NCI-H2029 treated with DMSO at 0.1 percent for 48 hours (cell line): ENCODE measurements at places on chromosomes 4 and X.
A peak's percentile ranks its signal among the peaks of the same experiment; 100 is the strongest.

GRCh38 chr4:66785479-66785878, 759.8 kb downstream of the CENPC start:
- DNase-seq: no peak

DNA sequence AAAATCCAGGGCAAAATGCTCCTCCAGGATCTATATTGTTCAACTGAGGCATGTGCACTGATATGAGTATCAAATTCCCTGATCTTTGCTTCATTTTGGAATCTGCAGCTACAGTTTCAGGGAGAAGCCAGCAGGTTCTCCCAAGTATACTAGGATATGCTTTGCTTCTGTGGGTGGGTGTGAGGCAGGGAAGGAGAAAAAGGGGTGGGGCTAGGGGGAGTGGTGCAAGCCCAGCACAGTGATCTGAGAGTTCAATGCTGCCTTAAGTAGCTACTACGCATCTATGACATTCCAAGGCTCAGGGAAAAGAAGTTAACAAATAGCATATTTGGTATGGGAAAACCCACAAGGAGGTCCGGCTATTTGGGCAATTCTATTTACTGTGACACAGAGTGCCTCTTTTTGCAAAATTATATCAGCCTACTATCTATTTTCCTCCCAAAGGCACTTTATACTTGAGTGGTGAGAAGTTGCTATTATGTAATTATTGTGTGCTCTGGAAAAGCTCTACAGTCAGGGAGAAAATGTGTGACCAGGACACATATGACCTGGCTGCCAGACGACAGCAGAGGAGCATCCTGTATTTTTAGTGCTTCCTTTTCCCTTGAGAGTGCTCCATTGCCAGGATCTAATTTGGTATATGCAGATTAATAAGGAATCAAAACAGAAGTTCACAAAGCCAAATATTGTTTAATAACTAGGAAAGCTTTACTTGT, 162.0 kb downstream of the RNF150 start:
- DNase-seq: no peak

GRCh38 chr4:119739796-119740195, 111.2 kb upstream of the PDE5A start:
- DNase-seq: no peak

GRCh38 chr4:48173056-48173991, 39.3 kb upstream of the TXK start:
- DNase-seq: no peak

- no peak for DNase-seq
Observed at GRCh38 chr4:112840061-112840460, 203.1 kb downstream of the LARP7 start.

GRCh38 chrX:23752740-23753415, 9.8 kb upstream of the ACOT9 start:
- no peak for DNase-seq

- DNase-seq: no peak
Observed at GRCh38 chr4:144801731-144802130, 155.8 kb downstream of the HHIP start.

DNA sequence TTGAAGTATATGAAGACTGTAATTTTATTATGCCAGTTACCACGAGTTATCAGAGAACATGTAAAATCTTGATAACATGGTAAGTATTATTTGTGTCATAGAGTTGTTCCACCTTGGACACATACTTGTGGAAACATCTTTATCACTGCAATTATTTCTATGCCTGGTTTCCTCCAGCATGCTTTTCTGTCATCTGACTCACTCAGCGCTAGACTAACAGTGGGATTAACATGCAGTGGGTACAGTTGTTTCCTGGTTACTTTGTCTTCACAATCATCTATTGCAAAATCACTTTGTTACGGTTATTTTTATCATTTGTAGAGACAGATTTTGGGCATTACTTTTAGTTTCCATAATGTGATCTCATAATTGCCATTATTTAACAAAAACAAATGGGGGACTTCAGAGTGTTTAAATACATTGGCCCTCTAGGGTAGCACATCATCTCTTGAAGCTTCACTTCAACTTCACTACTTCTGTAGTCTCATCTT, at the start of gene STATH:
TSS of gene STATH (plus strand) at position 441 of the 491 bp plus-strand sequence. CDS start 2,472 bp downstream, outside the sequence.
- no peak for DNase-seq

DNA sequence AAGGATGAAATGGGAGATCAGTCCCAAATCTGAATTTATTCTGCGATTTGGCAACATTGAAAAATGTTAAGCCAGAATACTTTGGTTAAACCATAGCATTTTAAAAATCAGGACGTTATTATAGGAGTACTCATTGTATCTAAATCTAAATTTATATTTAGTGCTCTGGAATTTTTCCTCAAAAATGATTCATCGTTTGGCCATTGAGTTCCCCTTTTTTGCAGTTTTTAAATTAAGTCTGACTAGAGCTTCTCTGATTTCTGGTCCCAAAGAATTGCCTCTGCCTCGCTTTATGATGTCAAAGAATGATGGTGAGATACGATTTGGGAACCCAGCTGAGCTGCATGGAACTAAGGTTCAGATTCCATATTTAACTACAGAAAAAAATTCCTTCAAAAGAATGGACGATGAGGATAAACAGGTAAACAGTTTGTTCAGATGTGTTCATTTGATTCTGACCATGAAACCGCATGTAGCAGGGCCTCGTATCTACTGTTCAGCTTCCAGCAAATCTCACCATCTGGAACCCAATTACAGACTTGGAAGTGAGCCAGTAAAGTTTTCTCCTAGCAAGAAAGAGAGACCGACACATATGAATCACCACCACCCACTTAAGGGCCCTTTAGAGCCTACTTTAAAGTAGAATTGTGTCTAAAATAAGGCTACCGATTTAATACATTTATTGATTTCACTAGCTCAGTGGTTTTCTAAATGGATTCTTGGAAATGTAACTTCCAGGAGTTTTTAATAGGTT, 75.6 kb downstream of the REPS2 start:
- no peak for DNase-seq

DNA sequence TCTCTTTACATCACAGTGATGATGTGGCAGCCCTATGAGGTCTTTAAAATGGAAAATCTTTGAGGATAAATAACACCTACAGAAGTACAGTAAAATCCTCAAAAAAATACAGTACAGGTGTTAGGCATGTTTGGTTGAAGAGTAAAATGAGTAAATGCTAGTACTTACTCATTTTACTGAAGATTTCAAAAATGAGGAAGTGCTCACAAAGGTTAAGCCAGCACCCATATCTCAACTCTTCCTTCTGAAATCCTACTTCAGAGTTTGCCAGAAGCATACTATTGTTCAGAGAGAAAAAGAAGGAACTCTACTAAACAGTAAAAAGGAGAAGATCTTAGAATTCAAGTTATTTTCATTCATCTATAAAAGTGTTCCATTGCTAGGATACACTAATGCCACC, 130.9 kb downstream of the CBR4 start:
- DNase-seq: no peak

- no peak for DNase-seq
Observed at GRCh38 chr4:57114973-57115372, 4.8 kb upstream of the IGFBP7 start.

- peak; percentile 54 for DNase-seq
Observed at GRCh38 chr4:38804654-38805295, at the start of gene TLR1. Gene TLR1, minus strand, starts transcription at chr4:38804791. Its CDS starts 5,960 bp downstream, at chr4:38798831.

GRCh38 chrX:123905332-123905731, 45.5 kb downstream of the XIAP start:
- DNase-seq: no peak

GRCh38 chrX:96481831-96482230, 202.8 kb upstream of the DIAPH2 start:
- no peak for DNase-seq

DNA sequence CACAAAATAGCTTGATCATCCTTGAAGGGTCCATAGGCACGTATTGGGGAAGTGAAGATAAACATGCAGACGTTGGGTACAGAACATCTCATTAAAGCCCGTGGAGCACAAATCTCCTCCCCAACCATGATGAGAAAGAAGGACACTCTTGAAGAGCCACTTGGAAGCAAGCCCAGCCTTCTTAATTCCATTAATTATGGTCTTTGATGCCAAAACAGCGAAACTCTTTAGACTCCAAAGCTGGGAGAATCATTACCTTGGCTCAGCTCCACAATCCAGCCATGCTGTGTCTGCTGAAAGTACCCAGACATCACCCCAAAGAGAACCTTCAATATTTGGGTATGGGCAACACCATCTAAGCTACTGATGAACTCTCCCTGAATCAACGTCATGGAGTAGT, 169.0 kb upstream of the MBNL3 start:
- DNase-seq: no peak

DNA sequence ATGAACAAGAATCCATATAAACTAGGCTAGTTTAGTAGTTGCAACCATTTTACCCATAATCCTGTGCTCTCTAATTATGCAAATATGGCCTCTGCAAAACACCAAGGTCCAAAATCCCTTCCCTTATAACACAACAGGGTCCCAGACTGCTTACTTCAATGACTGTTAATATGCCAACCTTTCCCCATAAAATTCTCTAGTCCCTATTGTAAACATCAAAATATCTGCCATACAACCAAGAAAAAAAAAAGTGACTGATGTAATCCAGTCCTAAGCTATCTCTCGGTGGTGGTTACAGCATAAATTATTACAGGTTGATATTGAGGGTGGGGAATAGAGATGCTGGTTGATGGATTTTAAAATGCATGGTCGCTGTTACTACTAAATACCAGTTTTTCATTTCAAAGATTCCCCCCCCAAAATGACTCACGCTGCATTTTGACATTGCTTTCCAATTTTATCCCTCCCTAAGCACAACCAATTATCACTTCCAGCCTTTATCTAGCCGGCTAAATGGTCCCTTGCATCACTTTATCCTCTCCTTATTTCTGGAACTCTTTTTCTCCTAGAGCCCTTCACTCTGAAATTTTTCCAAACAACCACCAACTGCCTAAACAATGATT, 44.8 kb downstream of the TSPAN5 start:
- DNase-seq: no peak

GRCh38 chrX:47091149-47091775, 13.0 kb downstream of the RGN start:
- no peak for DNase-seq

DNA sequence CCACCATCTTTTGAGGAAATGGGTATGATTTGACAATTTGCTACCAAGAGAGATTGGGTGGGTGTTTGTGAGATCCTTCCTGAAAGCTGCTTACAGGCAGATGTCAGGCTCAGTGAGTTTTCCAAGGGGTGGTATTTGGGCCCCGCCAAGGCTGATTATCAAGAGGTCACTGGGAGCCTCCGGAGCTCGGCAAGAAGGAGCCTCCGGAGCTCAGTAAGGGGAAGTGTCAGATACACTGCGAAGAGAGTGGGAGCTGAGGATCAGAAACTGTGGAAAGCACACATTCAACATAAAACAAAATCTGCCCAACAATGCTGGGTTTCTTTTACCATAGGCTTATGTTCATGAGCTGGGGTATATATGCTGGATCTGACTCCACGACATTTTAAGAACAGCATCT, 714 bp downstream of the RTL3 start:
- DNase-seq: no peak

GRCh38 chr4:80202741-80203553, 5.6 kb downstream of the PRDM8 start:
- no peak for DNase-seq

DNA sequence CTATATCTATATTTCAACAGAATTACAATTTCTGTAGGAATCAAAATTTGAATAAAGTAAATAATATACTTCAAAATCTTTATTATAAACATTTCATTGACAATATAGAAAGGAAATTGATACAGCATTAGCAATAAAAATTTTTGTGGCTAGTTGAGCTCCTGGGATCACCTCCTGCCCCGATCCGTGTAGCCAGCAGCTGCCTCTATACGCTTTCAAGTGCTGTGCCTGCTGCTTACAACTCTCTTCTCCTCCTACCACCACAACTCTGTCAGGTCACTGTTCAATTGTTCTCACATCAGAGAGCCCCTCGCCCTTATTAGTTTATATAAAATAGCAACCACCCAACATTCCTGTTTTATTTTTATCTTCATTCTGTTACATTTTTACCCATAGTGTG, 27.6 kb downstream of the INPP4B start:
- DNase-seq: no peak

DNA sequence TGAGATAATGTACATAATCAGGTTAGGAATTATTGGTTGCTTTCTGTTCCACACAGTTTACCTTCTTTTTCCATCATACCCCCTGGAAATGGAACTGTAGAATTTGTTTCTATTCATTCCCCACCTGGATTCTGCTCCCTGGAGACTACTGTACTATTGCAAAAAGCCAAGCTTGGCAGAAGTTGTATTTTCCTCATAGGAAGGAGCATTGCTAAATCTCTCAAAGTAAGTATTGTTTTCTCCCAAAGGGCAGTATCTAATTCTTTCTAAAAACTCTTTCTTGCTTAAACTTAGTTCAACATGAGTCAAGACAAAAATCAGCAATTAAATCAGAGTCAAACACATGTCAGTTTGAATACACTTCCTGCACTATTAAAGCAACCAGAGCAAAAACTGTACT, 136.2 kb downstream of the CDS1 start:
- no peak for DNase-seq

DNA sequence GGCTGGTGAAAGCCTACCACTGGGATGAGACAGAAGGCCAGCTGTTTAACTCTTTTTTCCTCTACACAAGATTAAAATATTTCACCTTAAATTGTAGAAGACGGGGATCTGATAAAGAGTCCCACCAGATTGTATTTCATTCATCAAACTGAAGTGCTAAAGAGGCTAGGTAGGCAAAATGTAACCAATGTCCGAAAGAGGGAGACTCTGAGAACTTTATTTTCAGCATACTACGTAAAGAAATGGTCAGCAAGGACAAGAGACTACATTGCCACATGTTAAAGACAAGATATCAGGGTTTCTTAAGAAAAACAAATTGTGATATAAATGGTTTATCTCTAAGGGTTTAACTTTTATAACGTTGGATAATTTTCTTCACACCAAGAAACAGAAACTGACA, 71.6 kb upstream of the INPP4B start:
- DNase-seq: no peak

DNA sequence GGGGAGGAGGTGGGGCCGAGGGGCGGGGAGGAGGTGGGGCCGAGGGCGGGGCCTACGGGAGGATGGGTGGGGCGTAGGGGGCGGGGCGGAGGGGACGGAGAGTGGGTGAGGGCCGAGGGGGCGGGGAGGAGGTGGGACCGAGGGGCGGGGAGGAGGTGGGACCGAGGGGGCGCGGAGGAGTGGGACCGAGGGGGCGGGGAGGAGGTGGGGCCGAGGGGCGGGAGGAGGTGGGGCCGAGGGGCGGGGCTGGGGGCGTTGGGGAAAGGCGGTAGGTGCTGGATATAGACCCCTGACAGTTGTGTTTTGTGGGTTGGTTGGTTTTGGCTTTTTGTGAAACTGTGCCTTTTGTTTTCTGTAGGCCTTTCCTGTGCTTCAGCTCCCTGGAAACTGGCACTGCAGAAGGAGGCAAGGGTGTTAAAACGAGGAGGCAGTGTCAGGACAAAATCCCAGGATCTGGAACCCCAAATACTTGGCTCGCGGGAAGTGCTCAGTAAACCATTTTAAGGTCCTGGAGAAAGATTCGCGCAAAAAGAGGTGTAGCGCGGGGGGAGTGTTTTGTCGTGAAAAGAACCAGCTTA, 580 bp upstream of the MMGT1 start:
- no peak for DNase-seq

GRCh38 chrX:131745942-131746489, 202.1 kb downstream of the OR13H1 start:
- no peak for DNase-seq
